ENCODE measurements at places on chromosomes 11 and 22.

- DNase-seq = no peak
Observed at GRCh38 chr11:62344210-62344609, 7.0 kb downstream of the ASRGL1 start.

- no peak for DNase-seq
Observed at GRCh38 chr11:12359761-12360160, 17.6 kb upstream of the PARVA start.

DNA sequence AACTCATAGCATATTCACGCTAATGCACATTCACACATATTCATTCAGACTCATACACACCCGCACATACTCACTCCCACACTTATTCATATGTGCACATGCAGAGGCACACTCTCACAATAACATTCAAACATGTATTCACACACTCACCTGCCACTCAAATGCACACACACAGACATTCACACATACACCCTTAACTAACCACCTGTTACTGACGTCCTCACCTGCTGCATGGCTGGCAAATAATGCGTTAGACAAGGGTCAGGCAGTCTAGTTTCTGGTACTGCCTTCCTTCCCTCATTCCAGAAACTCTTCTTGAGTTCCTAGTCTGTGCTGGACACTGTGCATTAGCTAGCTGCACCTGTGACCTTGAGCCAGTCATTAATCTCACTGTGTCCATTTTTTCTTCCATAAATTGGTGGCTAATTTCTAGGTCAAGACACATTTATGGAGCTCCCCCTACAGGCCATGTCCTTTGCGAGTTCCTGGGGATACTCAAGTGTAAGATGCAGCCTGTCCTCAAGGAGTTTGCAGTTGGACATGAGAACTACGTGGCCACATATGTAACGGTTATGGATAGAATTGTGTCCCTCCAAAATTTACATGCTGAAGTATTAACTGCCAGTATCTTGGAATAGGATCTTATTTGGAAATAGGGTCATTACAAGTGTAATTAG lies 34.5 kb upstream of the SEZ6L start:
- DNase-seq = peak; percentile 9

- no peak for DNase-seq
Observed at GRCh38 chr22:21100149-21101032, 54.6 kb downstream of the LRRC74B start.

GRCh38 chr11:69609351-69609750 lies 31.6 kb upstream of the CCND1 start:
- no peak for DNase-seq

DNA sequence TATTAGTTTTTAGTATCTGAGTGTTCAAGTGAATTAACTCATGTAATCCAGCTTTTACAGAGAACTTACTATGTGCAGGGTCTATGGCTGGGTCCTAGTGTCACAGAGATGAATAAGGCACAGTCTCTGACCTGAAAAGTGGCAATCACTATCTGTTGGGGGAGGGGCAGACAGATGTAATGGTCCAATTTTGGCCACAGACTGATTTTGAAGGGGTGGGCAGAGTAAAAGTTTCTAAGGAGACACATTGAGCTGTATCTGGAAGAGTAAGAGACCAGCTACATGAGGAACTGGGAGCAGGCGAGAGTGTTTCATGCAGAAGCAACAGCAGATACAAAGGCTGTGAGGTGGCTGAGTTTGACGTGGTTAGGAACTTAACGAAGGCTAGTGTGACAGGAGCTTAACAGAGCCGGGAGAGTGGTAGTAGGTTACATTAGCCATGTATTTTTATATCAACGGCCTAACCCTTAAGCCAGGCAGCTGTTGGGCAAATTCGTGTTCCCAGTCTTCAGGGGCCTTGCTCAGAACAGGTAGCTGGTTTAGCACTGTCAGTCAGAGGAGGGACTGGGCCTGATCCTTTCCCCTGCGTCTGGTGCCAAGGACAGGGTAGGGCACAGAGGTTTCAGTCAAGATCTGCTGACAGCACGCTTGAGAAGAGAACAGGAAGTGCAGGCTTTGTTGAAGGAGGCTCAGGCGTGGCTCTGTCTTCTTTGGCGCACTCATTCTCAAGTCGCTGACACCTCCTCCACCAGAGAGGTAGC lies 1.4 kb upstream of the STIM1 start:
- peak; percentile 84 for DNase-seq

DNA sequence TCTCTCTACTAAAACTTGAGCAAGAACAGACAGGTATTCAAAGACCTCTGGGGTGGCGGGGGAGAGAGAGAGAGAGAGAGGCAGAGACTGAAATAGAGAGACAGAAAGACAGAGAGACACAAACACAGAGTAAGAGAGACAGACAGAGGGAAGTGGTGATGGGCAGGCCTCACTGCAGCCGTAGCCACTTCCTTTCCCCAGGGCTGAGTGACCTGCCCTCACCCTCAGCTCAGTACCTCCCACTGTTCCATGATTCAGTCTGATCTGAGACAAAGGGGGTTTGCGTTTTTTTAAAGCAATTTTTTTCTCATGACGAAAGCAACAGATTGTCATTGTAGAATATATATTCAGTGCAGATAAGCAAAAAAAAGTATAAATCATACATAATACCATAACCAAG lies 607.9 kb upstream of the B3GAT1 start:
- DNase-seq = no peak

Measured in activated CD4-positive, alpha-beta T cell treated with anti-CD3 and anti-CD28 coated beads, Interleukin-2, Interleukin-6, amounts not matched to agents 100 ng/mL and 50 ng/mL, durations not matched to agents 16 hours and 8 hours (primary cell).